ENCODE measurements at places on chromosomes 4 and X. TPM values are rescaled to one million over a fixed set of nuclear protein-coding genes. Genes with fewer than 3 reads are reported as not detected.

DNA sequence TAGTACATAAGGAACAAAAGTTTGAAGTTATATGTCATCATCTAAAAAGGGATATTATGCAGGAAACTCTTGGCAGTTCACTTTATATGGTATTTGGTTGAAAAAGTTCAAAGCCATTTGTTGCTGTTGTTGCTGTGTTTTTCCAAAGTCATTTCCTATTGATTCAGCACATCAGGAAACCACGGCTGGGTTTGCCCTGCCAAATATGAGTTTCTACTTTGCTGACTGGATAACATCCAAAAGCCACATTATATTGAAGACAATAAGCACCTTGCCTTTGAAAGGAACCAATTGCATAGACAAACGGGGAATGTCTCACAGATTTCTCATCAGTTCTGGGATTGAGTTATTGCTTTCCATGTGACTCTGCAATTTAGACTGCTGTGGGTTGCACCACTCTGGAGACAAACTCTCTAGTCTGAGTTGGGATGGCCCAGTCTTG lies 206.1 kb downstream of the SLC39A8 start:
- DNase-seq: no peak
- H3K4me1 ChIP-seq: no peaks in the 10 kb centered on the region
- no peaks in the 10 kb centered on the region for H3K36me3 ChIP-seq
- no peaks in the 10 kb centered on the region for H3K27me3 ChIP-seq
- H3K4me3 ChIP-seq: no peak overlapping the region

DNA sequence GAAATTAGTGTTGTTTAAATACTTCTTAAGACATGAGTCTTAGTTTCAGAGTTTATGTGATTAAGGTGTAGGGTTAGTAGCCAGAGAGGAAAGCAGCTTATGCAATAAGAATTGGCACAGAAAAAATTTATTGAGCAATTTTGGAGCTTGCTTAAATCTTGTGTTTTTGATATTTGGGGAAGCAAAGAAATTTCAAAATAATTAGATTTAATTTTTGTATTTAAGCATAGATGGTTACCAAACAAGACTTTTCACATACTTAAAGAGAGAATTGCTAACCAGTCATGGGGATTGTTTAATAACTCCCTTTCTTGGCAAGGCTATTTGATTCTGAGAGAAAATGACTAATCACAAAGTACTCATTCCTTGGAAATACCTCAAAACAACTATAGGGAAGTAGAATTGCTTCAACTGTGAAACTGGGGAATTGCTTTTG lies 202.0 kb upstream of the GRID2 start:
- no peak for DNase-seq
- no peak overlapping the region for H3K4me3 ChIP-seq
- no peaks in the 10 kb centered on the region for H3K36me3 ChIP-seq
- peaks cover 11% of the 10 kb centered on the region for H3K4me1 ChIP-seq
- no peaks in the 10 kb centered on the region for H3K27me3 ChIP-seq

DNA sequence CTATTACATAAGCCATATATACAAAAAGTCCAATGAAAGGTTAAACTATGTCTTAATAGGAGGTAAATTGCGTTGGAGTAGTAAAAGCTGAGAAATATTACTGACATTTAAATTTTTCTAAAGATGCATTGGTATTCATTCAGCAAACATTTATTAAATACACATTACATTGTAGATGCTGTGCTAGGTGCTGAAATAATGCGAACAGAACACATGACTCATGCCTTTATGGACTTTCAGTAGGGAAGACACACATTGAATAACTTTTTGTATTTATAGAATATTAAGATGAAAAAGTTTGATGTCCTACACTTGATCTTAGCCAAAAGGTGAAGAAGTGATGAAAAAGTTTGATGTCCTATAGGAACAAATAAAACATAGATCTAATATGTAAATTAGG lies 871.1 kb upstream of the SLIT2 start:
- DNase-seq: no peak
- H3K27me3 ChIP-seq: no peaks in the 10 kb centered on the region

Gene SLITRK2
- total RNA-seq: 0.32 TPM

Gene GABRA4
- not detected for total RNA-seq

GRCh38 chr4:135705343-135705742 lies 1503.8 kb upstream of the PABPC4L start:
- no peak overlapping the region for H3K27ac ChIP-seq
- H3K36me3 ChIP-seq: no peaks in the 10 kb centered on the region
- H3K4me1 ChIP-seq: no peaks in the 10 kb centered on the region
- H3K27me3 ChIP-seq: no peaks in the 10 kb centered on the region
- no peak for DNase-seq

- H3K36me3 ChIP-seq: no peaks in the 10 kb centered on the region
- no peak overlapping the region for H3K4me3 ChIP-seq
- no peak overlapping the region for H3K27ac ChIP-seq
- H3K27me3 ChIP-seq: no peaks in the 10 kb centered on the region
- peaks cover 4% of the 10 kb centered on the region for H3K4me1 ChIP-seq
These were observed 171.7 kb downstream of the PDGFRA start for GRCh38 chr4:54400802-54401201.

- no peak for DNase-seq
- no peaks in the 10 kb centered on the region for H3K4me1 ChIP-seq
- no peaks in the 10 kb centered on the region for H3K36me3 ChIP-seq
- no peaks in the 10 kb centered on the region for H3K27me3 ChIP-seq
These were observed 21.7 kb downstream of the CLOCK start for GRCh38 chr4:55524844-55525571.

Gene RHOXF1
- total RNA-seq: 0.72 TPM

GRCh38 chr4:147714575-147715401 lies 17.1 kb upstream of the ARHGAP10 start:
- no peak overlapping the region for H3K27ac ChIP-seq
- DNase-seq: no peak
- H3K36me3 ChIP-seq: no peaks in the 10 kb centered on the region
- H3K4me1 ChIP-seq: no peaks in the 10 kb centered on the region
- H3K4me3 ChIP-seq: no peak overlapping the region

DNA sequence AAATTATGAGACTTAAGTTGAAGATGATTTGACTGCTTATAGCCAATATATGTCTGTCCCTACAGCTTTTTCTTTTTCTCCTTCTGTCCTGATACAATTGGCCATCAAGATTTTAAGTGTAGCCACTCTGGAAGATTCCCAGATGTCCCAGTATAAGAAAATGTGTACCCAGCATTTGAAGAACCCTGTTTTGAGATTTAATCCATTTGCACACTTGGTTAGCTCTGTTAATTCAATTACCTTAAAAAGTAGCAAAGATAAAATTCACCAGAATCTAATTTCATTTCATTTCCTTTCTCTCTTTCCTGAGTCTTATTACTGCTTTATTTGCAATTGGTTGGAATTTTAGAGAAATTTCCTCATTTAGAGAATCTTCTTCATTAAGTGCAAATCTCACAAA lies 81.4 kb downstream of the DDIT4L start:
- H3K36me3 ChIP-seq: no peaks in the 10 kb centered on the region
- no peaks in the 10 kb centered on the region for H3K4me1 ChIP-seq
- H3K27ac ChIP-seq: no peak overlapping the region
- H3K4me3 ChIP-seq: no peak overlapping the region
- DNase-seq: no peak
- H3K27me3 ChIP-seq: no peaks in the 10 kb centered on the region

Gene GPR143
- 1.6 TPM for total RNA-seq

GRCh38 chrX:20742106-20742505 lies 475.4 kb upstream of the RPS6KA3 start:
- H3K27ac ChIP-seq: no peak overlapping the region
- no peaks in the 10 kb centered on the region for H3K36me3 ChIP-seq
- no peak for DNase-seq
- no peaks in the 10 kb centered on the region for H3K27me3 ChIP-seq
- no peak overlapping the region for H3K4me3 ChIP-seq

Gene ATOH1
- not detected for total RNA-seq

- H3K27ac ChIP-seq: no peak overlapping the region
- no peaks in the 10 kb centered on the region for H3K27me3 ChIP-seq
- no peaks in the 10 kb centered on the region for H3K36me3 ChIP-seq
- DNase-seq: no peak
- H3K4me1 ChIP-seq: no peaks in the 10 kb centered on the region
These were observed 287.7 kb upstream of the PCDH18 start for GRCh38 chr4:137819964-137820383.

All from upper lobe of right lung (tissue), 1 donor.